Neural crest cell (in vitro differentiated cells): ENCODE measurements at places on chromosomes 1 and 21. TPM values are rescaled to one million over a fixed set of nuclear protein-coding genes. Genes with fewer than 3 reads are reported as not detected.

PRKACB gene
- total RNA-seq: 34.4 and 42.1 TPM in 2 replicates

- H3K27me3 ChIP-seq: peaks cover 13% of the 10 kb centered on the region
- H3K4me3 ChIP-seq: peak overlapping the region; percentile 80
- no peak for DNase-seq
- H3K4me1 ChIP-seq: peaks cover 35% of the 10 kb centered on the region
- no peaks in the 10 kb centered on the region for H3K36me3 ChIP-seq
Measured at GRCh38 chr1:32962248-32962896, 2.2 kb downstream of the RNF19B start.

DNA sequence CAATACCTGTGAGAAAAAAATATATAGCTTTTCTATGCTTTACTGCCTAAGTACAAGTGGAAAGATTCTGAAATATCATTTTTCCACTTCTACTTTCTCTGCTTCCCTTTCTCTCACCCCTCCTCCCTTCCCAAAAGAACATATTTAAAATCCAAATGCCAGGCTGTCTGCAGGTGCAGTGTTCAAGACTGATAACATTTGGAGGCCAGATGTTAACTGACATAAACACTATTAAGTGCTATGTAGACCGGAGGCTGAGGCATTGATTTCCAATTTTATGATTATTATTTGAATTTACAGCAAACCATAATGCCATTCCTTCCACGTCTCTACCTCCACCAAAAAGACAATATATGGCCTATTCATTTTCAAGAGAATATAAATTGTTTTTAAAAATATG, 296.9 kb upstream of the SGIP1 start:
- H3K27ac ChIP-seq: no peak overlapping the region
- H3K36me3 ChIP-seq: no peaks in the 10 kb centered on the region
- H3K4me1 ChIP-seq: peaks cover 7% of the 10 kb centered on the region
- no peaks in the 10 kb centered on the region for H3K27me3 ChIP-seq
- DNase-seq: no peak
- no peak overlapping the region for H3K4me3 ChIP-seq

GRCh38 chr1:86714159-86714558, 9.8 kb downstream of the SH3GLB1 start:
- no peak overlapping the region for H3K4me3 ChIP-seq
- no peak for DNase-seq
- peaks cover 4% of the 10 kb centered on the region for H3K36me3 ChIP-seq
- H3K27me3 ChIP-seq: no peaks in the 10 kb centered on the region
- H3K27ac ChIP-seq: no peak overlapping the region

RHBDL2 gene
- not detected in 2 replicates for total RNA-seq

- no peak overlapping the region for H3K27ac ChIP-seq
- H3K36me3 ChIP-seq: no peaks in the 10 kb centered on the region
- peak; percentile 28 for DNase-seq
- peaks cover 4% of the 10 kb centered on the region for H3K4me1 ChIP-seq
- H3K4me3 ChIP-seq: no peak overlapping the region
Measured at GRCh38 chr21:30434033-30434631, 4.1 kb downstream of the KRTAP13-4 start.

DNA sequence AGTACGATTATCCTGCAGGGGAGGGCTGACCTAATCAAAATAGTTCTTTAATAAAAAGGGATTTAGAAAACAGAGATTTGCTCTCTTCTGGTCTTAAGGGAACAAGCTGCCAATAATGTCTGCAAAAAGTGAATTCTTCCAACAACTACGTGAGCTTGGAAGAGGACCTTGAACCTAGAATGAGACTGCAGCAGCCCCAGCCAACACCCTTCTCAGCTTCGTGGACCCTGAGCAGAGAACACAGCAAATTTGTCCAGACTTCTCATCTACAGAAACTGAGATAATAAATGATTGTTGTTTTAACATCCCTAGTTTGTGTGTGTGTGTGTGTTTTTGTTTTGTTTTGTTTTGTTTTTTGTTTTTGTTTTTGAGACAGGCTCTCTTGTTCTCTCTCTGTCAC, 309.4 kb downstream of the GRIK1 start:
- no peak overlapping the region for H3K27ac ChIP-seq
- H3K36me3 ChIP-seq: no peaks in the 10 kb centered on the region
- H3K4me1 ChIP-seq: no peaks in the 10 kb centered on the region
- no peaks in the 10 kb centered on the region for H3K27me3 ChIP-seq
- H3K4me3 ChIP-seq: no peak overlapping the region

ANKRD65 gene
- total RNA-seq: 0.66 and 0.89 TPM in 2 replicates

DNA sequence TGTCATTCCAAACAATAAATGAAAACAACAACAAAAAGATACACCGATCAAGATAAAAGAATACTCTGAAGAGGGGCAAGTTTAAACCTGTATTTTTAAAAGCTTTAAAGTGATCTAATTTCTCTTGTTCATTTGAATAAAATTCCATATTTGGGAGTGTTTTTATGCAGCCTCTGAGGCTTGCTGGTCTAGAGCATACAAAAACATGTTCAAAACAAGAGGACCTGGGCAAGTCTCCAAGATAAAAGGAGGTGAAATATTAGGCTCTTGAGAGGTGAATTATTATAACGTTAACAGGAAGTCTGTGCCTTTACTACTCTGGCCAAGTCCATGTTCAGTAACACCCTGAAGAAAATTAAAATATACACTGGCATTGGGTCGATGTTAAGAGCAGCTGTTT, 20.1 kb downstream of the URB1 start:
- no peak for DNase-seq
- no peak overlapping the region for H3K4me3 ChIP-seq
- H3K36me3 ChIP-seq: peaks cover 2% of the 10 kb centered on the region
- no peaks in the 10 kb centered on the region for H3K4me1 ChIP-seq

GRCh38 chr1:230159580-230159979, 92.5 kb downstream of the GALNT2 start:
- H3K4me3 ChIP-seq: no peak overlapping the region
- peak overlapping the region; percentile 39 for H3K27ac ChIP-seq
- no peak for DNase-seq
- H3K4me1 ChIP-seq: peaks cover 57% of the 10 kb centered on the region
- H3K27me3 ChIP-seq: no peaks in the 10 kb centered on the region

CLCA4 gene
- not detected in 2 replicates for total RNA-seq

GRCh38 chr1:19202396-19202795, 7.7 kb downstream of the UBR4 start:
- H3K4me1 ChIP-seq: peaks cover 13% of the 10 kb centered on the region
- no peak overlapping the region for H3K27ac ChIP-seq
- no peak overlapping the region for H3K4me3 ChIP-seq
- H3K27me3 ChIP-seq: no peaks in the 10 kb centered on the region

WDR26 gene
- 65.5 and 67.9 TPM in 2 replicates for total RNA-seq

DNA sequence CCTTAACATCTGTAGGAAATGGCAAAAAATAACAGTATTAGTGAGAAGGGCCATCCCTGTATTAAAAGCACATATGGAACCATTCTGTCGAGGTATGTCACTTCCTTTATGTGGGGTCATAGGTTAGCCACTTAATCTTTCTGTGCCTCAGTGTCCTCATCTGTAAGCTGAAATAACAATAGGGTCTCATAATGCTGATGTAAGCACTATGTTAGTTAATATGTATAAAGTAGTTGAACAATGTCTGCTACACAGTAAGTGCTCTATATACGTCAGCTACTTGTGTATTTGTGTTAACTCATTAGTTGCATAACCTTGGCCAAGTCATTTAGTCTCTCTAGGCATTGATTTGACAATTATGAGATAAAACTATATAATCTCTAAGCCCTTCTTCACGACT, 11.8 kb downstream of the PLPPR5 start:
- H3K36me3 ChIP-seq: no peaks in the 10 kb centered on the region
- H3K27me3 ChIP-seq: peaks cover 5% of the 10 kb centered on the region
- H3K27ac ChIP-seq: no peak overlapping the region
- no peak for DNase-seq
- no peaks in the 10 kb centered on the region for H3K4me1 ChIP-seq

DNA sequence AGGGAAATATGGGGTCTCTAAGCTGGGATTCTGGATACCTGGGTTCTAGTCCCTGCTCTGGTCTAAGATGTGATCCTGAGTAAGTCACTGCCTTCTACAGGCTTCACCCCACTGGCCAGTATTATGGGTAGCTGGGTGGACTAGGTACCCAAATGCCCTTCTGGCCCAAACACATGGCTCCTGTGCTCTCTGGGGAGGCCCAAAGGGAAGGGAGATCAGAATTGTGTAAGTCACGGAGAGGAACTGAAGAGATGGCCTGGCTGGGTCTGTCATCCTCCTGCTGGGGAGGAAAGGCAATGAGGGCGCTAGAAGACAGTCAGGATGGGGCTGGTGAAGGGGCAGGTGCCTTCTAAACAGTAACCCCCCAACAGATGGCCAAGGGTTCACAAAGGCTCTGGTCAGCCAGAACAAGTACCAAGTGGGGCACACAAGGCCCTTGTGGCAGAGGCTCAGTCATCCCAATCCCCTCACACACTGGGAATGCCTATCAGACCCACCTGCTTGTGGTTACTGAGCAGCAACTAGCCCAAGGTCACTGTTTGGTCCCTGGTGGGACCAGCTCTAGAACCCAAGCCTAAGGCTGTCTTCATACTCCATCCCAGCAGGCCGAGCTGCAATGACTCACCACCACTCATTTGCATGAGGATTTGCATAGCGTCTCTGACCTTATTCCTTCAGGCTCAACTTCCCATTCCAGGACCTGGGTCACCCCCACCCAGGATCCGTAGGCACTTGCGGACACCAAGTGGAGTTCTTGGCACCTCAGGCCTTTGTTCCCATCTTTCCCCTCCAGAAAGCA, 9.2 kb downstream of the MEF2D start:
- no peaks in the 10 kb centered on the region for H3K27me3 ChIP-seq
- H3K4me1 ChIP-seq: peaks cover 66% of the 10 kb centered on the region
- no peak overlapping the region for H3K27ac ChIP-seq

TSSK3 gene
- 2.2 and 2.7 TPM in 2 replicates for total RNA-seq

- H3K27me3 ChIP-seq: no peaks in the 10 kb centered on the region
- H3K4me3 ChIP-seq: no peak overlapping the region
- H3K27ac ChIP-seq: no peak overlapping the region
- peaks cover 5% of the 10 kb centered on the region for H3K4me1 ChIP-seq
- H3K36me3 ChIP-seq: peaks cover 2% of the 10 kb centered on the region
- DNase-seq: no peak
Measured at GRCh38 chr1:165645654-165646366, 14.8 kb downstream of the MGST3 start.

GRCh38 chr1:200905411-200906052, 10.8 kb downstream of the INAVA start:
- H3K27me3 ChIP-seq: no peaks in the 10 kb centered on the region
- H3K4me3 ChIP-seq: no peak overlapping the region
- DNase-seq: no peak

CCT3 gene
- total RNA-seq: 343 and 346 TPM in 2 replicates

SNX7 gene
- 17.5 TPM in 2 replicates for total RNA-seq

DNA sequence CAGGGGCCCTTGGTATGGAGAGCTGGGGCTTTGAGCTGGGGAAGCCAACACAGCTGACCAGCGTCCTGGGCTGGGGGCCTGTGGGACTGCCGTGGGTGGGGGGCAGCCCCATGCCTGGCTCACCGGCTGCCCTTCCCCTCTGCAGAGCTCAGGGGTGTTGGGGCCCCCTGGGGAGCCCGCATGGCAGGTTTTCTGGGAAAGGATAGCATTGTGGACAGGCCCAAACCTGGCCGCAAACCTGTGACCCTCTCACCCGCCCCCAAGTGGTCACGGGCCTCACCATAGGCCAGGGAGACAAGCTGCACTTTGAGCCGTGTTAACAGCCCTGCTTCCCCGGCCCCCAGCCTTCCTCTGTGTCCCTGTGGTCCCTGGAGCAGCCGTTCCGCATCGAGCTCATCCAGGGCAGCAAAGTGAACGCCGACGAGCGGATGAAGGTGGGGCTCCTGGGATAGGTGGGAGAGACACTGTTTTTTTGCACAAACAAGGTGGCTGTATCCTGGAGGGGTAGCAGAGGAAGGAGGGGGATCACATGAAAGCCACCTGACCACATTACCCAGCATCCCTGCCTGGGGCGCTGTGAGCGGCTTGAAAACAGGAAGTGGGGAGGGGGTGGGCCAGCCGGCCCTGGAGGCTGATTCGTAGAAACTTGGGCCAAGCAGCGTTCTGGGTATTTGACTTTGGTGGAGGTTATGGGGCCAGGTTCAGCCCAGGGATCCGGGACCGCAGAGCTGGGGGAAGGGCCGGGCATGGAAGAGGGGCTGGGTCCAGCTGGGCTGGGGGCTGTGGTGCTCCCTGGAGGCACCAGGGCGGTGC, 65.9 kb downstream of the PIK3CD start:
- no peaks in the 10 kb centered on the region for H3K36me3 ChIP-seq
- H3K27me3 ChIP-seq: no peaks in the 10 kb centered on the region
- peak overlapping the region; percentile 54 for H3K4me3 ChIP-seq
- peaks cover 9% of the 10 kb centered on the region for H3K4me1 ChIP-seq

- H3K36me3 ChIP-seq: peaks cover 2% of the 10 kb centered on the region
- peak; percentile 81 for DNase-seq
- peaks cover 26% of the 10 kb centered on the region for H3K4me1 ChIP-seq
- H3K4me3 ChIP-seq: peak within 1 kb of the TSS; percentile 97
- no peaks in the 10 kb centered on the region for H3K27me3 ChIP-seq
Measured at GRCh38 chr1:196608390-196609369, at the start of gene KCNT2. Gene KCNT2, minus strand, starts transcription at chr1:196608440. Its CDS starts 131 bp downstream, at chr1:196608309.
